Activated CD4-positive, alpha-beta T cell treated with anti-CD3 and anti-CD28 coated beads, Interleukin-2, amount 10 ng/mL, durations not matched to agents 24 days and 14 days (primary cell): ENCODE measurements at places on chromosomes 16 and 17.

DNA sequence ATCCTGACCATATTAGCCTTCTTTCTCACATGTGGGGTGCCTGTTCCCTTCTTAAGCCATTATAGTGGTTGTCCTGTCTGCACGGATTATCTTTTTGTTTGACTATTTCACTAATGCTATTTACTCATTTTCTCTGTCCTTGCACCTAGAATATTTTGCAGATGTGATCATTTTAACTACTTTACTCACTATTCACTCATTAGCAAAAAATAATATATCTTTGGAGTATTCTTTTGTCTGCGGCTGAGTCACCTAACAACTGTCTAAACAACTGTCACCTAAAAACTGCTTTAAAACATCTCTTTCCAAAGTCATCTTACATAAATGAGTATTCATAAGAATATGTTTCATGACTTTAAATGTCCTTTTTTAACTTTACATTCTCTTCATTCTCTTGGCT, 87.4 kb downstream of the KCNJ2 start:
- no peaks in the 10 kb centered on the region for H3K27me3 ChIP-seq
- DNase-seq, result no peak
- no peak overlapping the region for H3K4me3 ChIP-seq
- H3K36me3 ChIP-seq, result no peaks in the 10 kb centered on the region
- no peak overlapping the region for H3K27ac ChIP-seq

- no peak overlapping the region for H3K4me3 ChIP-seq
- no peak overlapping the region for H3K27ac ChIP-seq
- H3K36me3 ChIP-seq, result no peaks in the 10 kb centered on the region
- H3K27me3 ChIP-seq, result no peaks in the 10 kb centered on the region
Measured at GRCh38 chr16:14510939-14511799, 118.9 kb downstream of the PARN start.

- no peak overlapping the region for H3K27ac ChIP-seq
- no peak overlapping the region for H3K4me3 ChIP-seq
- H3K36me3 ChIP-seq, result no peaks in the 10 kb centered on the region
- peaks cover 30% of the 10 kb centered on the region for H3K4me1 ChIP-seq
- no peak for DNase-seq
Measured at GRCh38 chr16:25023556-25023955, 8.4 kb upstream of the ARHGAP17 start.

GRCh38 chr17:21127509-21128077, 829 bp downstream of the DHRS7B start:
- peak overlapping the region; percentile 94 for H3K27ac ChIP-seq
- H3K27me3 ChIP-seq, result no peaks in the 10 kb centered on the region
- peak overlapping the region; percentile 89 for H3K4me3 ChIP-seq
- DNase-seq, result no peak

DNA sequence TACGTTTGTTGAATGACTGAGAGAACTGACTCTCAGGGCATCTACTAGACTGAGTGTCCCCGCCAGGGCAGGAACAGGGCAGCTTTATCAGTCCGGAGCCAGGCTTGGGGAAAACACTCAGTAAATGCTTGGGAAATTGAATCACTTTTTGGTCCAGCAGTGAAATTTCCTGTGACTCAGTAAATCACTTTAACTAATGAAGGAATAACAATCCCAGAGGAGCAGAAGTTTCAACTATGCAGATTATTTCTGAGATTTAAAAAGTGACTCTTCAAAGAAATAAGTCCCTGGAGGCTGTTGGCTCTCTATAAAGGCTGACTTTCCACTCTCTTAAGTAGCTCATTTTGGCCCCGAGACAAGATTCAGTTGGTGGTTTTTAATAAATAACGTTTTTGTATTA, 101.8 kb downstream of the FOXL1 start:
- H3K27me3 ChIP-seq, result peaks cover 6% of the 10 kb centered on the region
- H3K36me3 ChIP-seq, result no peaks in the 10 kb centered on the region
- DNase-seq, result no peak
- H3K27ac ChIP-seq, result no peak overlapping the region
- no peaks in the 10 kb centered on the region for H3K4me1 ChIP-seq

GRCh38 chr17:39235555-39236449, 10.1 kb upstream of the STAC2 start:
- peaks cover 10% of the 10 kb centered on the region for H3K27me3 ChIP-seq
- H3K4me1 ChIP-seq, result peaks cover 20% of the 10 kb centered on the region
- H3K36me3 ChIP-seq, result no peaks in the 10 kb centered on the region

DNA sequence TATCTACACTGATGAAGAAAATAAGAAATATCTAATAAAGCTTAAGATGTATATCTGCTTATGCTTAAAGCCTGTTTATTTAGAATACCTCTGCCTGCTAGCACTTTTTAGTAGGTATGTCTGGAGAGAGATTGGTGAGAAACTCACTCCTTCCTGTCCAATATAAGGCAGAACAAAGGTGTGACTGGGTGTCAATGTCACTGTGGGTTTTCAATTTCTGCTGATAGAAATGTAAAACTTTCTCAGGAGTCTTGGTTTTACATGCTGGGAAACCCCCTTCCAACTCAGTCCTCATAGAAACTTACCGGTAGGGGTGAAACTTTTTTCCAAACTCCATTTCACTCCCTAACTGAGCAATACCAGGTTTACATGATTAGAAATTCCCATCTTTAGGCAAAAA, 17.8 kb upstream of the MPHOSPH6 start:
- H3K36me3 ChIP-seq, result no peaks in the 10 kb centered on the region
- peak; percentile 61 for DNase-seq
- no peak overlapping the region for H3K4me3 ChIP-seq
- peak overlapping the region; percentile 51 for H3K27ac ChIP-seq
- peaks cover 18% of the 10 kb centered on the region for H3K27me3 ChIP-seq
- H3K4me1 ChIP-seq, result peaks cover 20% of the 10 kb centered on the region

DNA sequence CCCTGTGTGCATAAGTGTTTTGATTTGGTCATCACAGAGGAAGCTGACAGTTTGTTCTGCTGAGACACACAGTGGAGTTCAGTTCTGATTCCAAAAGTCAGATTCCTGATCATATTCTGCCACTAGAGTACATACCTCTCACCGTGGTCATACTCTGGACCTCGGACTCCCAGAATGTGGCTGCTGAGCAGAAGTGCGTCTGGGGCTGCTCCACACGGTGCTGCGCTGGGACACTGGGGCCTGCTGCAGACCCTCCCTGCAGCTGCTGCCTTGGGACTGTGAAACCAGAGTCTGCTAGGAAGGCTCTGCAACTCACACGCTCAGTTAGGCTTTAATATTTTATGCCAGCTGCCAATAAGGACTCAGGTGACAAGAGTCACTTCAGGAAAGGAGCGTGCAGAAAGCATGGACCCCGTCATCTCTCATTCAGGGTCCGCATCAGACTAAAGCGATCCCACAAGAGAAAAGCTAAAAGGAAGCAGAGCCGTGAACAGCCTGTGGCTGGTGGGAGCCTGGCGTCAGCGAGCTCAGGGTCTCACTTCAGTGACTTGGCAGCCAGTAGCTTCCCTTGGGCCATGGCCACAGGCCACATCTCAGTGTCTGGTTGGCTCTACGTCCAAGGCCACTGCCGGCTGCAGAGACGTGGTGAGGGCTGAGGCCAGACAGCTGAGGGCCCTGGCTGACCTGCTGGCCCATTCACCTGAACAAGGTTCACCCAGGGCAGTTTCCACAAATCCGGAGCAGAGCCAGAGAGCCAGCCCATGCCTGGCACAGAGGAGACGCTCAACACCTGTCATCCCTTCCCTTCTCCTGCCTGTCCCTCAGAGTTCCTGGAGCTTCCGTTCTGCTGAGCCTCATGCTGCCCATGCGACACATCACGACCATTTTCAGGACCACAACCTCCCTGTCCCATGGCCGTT, 24.7 kb upstream of the KIFC3 start:
- DNase-seq, result no peak
- H3K4me1 ChIP-seq, result no peaks in the 10 kb centered on the region
- no peak overlapping the region for H3K27ac ChIP-seq
- H3K27me3 ChIP-seq, result peaks cover 13% of the 10 kb centered on the region

DNA sequence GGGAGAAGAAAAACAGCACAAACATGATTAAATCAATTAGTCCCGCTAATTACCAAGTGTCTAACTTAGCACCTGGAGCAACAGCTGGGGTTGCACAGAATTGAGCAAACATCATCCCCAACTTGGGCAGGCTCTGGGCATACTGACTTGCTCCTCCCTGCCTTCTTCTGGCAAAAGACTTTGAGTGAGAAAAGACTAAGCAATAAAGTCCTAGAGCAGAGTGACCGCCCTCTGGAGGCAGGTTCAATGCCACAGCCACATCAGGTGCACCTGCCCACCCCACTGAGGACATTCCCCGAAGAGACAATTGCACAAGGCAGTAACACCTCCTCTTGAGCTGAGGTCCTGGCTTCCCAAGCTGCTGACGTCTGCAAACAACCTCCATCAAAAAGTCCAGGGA, 358.3 kb downstream of the SOX9 start:
- no peak overlapping the region for H3K27ac ChIP-seq
- no peak overlapping the region for H3K4me3 ChIP-seq
- H3K36me3 ChIP-seq, result no peaks in the 10 kb centered on the region

- H3K27ac ChIP-seq, result no peak overlapping the region
- DNase-seq, result no peak
- H3K36me3 ChIP-seq, result no peaks in the 10 kb centered on the region
- H3K4me1 ChIP-seq, result no peaks in the 10 kb centered on the region
Measured at GRCh38 chr16:54602666-54603065, 316.1 kb upstream of the IRX3 start.

GRCh38 chr16:81511371-81511770, 66.8 kb downstream of the CMIP start:
- H3K27ac ChIP-seq, result peak overlapping the region; percentile 19
- peaks cover 9% of the 10 kb centered on the region for H3K4me1 ChIP-seq
- H3K27me3 ChIP-seq, result no peaks in the 10 kb centered on the region
- no peak overlapping the region for H3K4me3 ChIP-seq
- no peak for DNase-seq

GRCh38 chr16:72996291-72997062, 51.5 kb downstream of the ZFHX3 start:
- H3K27me3 ChIP-seq, result no peaks in the 10 kb centered on the region
- DNase-seq, result no peak
- H3K4me3 ChIP-seq, result no peak overlapping the region
- H3K27ac ChIP-seq, result no peak overlapping the region

- no peaks in the 10 kb centered on the region for H3K27me3 ChIP-seq
- H3K27ac ChIP-seq, result no peak overlapping the region
- no peak overlapping the region for H3K4me3 ChIP-seq
- DNase-seq, result no peak
Measured at GRCh38 chr16:8847623-8848022, 21.2 kb downstream of the CARHSP1 start.

GRCh38 chr17:83068641-83069570, 10.5 kb upstream of the METRNL start:
- H3K27ac ChIP-seq, result no peak overlapping the region
- H3K4me3 ChIP-seq, result peak overlapping the region; percentile 42
- no peaks in the 10 kb centered on the region for H3K27me3 ChIP-seq
- DNase-seq, result peak; percentile 74
- no peaks in the 10 kb centered on the region for H3K36me3 ChIP-seq
- H3K4me1 ChIP-seq, result peaks cover 24% of the 10 kb centered on the region

DNA sequence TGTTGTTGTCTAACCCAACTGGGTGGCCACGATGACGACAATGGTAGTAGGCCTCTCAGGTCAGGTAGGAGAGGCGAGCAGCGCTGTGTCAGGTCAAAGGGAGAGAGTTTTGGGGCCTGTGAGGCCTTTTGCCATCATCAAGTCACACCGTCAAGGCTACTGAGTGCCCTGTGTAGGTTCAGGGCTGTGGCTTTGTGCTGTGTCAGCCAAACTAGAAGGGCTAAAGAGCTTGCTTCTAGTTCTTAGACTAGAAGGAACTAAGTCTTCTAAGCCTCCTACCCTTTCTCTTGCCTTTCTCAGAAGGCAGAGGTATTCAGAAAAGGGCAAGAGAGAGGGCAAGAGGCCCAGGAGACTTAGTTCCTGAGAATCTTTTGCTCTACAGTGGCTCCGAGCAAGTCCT, 25.0 kb upstream of the EFCAB13 start:
- peaks cover 4% of the 10 kb centered on the region for H3K4me1 ChIP-seq
- no peaks in the 10 kb centered on the region for H3K36me3 ChIP-seq
- H3K27ac ChIP-seq, result no peak overlapping the region
- H3K27me3 ChIP-seq, result peaks cover 8% of the 10 kb centered on the region
- DNase-seq, result no peak

DNA sequence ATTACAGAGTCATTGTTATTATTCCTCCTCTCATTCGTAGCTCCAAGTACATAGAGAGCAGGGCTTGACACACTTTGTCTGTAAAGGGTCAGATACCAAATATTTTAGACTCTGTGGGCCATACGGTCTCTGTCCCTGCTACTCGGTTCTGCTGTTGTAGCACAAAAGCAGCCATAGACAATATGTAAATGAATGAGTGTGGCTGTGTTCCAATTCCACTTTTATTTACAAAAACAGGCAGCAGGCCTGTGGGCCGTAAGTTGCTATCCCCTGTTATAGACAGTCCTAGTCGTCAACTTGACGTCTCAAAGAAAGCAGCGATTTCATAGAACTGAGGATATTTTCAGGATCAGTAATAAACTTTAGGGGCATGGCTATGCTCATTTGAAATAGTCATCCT, 161.6 kb downstream of the MSI2 start:
- no peak overlapping the region for H3K27ac ChIP-seq
- peaks cover 18% of the 10 kb centered on the region for H3K4me1 ChIP-seq
- H3K27me3 ChIP-seq, result no peaks in the 10 kb centered on the region
- H3K36me3 ChIP-seq, result peaks cover 22% of the 10 kb centered on the region
- no peak overlapping the region for H3K4me3 ChIP-seq

GRCh38 chr16:68798398-68798797, 44.9 kb upstream of the TANGO6 start:
- no peak overlapping the region for H3K4me3 ChIP-seq
- H3K36me3 ChIP-seq, result no peaks in the 10 kb centered on the region
- H3K27ac ChIP-seq, result no peak overlapping the region
- H3K27me3 ChIP-seq, result no peaks in the 10 kb centered on the region
- no peaks in the 10 kb centered on the region for H3K4me1 ChIP-seq

GRCh38 chr16:85003076-85003475, 8.3 kb downstream of the ZDHHC7 start:
- DNase-seq, result no peak
- peaks cover 44% of the 10 kb centered on the region for H3K4me1 ChIP-seq
- peak overlapping the region; percentile 60 for H3K4me3 ChIP-seq
- H3K27ac ChIP-seq, result peak overlapping the region; percentile 68
- peaks cover 21% of the 10 kb centered on the region for H3K36me3 ChIP-seq
- H3K27me3 ChIP-seq, result no peaks in the 10 kb centered on the region

GRCh38 chr16:14365200-14365851, 264.7 kb downstream of the PARN start:
- H3K27ac ChIP-seq, result no peak overlapping the region
- no peaks in the 10 kb centered on the region for H3K4me1 ChIP-seq
- DNase-seq, result no peak
- no peak overlapping the region for H3K4me3 ChIP-seq
